ENCODE measurements at places on chromosomes 1 and 21. TPM values are rescaled to one million over a fixed set of nuclear protein-coding genes. Genes with fewer than 3 reads are reported as not detected.

Gene GBP3
- total RNA-seq, result 19.3 TPM

Gene TMEM53
- total RNA-seq, result 6.3 TPM

Gene FMO4
- total RNA-seq, result 2.4 TPM

Gene PAX7
- total RNA-seq, result not detected

Gene KRTAP20-4
- total RNA-seq, result not detected

Gene INAVA
- 0.03 TPM for total RNA-seq

Gene STIL
- total RNA-seq, result 1.9 TPM
